ENCODE measurements at places on chromosomes 16 and 17.

- no peak for DNase-seq
These were observed 3.8 kb downstream of the PRR29 start for GRCh38 chr17:64001763-64002529.

DNA sequence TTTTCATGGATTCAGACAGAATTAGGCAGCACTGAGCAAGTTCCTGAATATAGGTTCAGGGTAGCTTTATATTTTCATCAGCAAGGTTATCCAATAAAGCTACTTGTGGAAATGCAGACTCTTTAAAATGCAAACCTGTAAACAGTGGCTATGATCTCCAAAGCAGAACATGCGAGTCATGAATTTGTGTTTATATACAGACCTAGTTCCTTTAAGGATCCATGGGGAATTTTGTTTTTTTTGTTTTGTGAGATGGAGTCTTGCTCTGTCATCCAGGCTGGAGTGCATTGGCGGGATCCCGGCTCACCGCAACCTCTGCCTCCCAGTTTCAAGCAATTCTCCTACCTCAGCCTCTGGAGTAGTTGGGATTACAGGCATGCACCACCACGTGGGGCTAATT lies 14.8 kb downstream of the CLEC16A start:
- DNase-seq: no peak

DNA sequence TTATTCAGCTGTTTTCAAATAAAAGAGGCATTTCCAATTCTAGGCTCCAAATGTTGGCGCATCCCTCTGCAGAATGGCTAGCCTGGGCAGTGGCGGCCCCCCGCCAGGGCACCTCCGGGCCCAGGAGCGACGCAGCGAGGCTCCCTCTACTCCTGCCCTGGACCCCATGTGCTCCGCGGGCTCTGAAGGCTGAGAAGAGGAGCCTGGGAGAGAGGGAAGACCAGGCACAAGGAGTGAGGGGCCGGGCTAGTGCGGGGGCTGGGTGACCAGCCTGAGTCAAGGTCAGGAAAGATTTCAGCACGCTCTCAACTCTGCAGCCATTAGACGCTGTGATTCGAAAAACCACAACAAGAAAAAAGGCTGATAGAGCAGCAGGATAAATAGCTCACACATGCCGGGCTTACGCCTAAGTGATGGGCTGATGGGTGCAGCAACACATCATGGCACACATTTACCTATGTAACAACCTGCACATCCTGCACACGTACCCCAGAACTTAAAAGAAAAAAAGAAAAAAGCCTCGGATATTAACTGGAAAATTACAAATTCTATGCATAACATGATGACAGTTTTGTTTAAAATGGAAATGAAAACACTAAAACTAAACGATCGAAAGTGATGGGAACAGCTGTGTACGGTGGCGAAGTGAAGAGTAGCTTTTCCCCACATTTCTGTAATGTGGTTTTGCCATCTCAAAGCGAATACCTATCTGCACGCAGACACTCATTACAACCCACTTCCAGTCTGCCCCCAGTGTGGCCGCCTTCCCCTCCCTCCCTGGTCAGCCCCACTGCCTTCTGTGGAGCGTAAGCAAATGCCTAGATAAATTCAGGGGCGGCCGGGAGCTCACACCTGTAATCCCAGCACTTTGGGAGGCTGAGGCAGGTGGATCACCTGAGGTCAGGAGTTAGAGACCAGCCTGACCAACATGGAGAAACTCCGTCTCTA lies 44.4 kb downstream of the MAP1LC3B start:
- DNase-seq: no peak

GRCh38 chr16:10817514-10817913 lies 1.1 kb downstream of the TVP23A start:
- no peak for DNase-seq

DNA sequence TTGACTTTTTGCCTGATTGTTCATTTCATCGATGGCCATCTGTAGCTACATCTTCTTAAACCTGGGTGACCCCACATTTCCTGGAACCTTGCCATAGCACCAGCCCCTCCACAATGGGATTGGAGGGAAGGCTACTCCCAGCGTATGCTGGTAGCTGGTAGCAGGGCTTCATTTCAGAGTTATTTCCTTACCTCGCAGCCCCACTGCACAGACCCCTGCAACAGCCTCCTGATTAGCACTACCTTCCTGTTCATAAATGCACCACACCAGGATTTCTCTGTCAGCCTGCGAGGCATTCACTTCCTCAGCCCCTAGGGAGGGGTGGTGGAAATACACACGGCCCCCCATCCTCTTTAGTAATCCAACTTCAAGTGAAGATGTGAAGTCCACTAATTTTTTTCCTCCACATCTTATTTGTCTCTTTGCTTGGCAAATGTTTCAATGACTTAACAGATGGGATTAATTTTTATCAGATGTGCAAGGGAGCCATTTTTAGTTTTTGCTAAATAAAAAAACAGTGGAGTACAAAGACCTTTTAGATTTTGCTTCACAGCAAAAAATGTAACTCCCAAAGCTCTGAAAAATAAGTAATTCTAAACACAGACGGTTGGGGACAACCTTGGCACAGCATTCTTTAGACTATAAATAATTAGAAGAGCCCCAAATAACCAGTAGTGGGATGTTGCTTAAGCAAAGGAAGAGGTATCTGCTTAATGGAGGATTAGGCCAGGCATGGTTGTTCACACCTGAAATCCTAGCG lies 76.6 kb downstream of the CLEC16A start:
- no peak for DNase-seq

GRCh38 chr17:11142231-11142630 lies 98.8 kb upstream of the SHISA6 start:
- DNase-seq: no peak

DNA sequence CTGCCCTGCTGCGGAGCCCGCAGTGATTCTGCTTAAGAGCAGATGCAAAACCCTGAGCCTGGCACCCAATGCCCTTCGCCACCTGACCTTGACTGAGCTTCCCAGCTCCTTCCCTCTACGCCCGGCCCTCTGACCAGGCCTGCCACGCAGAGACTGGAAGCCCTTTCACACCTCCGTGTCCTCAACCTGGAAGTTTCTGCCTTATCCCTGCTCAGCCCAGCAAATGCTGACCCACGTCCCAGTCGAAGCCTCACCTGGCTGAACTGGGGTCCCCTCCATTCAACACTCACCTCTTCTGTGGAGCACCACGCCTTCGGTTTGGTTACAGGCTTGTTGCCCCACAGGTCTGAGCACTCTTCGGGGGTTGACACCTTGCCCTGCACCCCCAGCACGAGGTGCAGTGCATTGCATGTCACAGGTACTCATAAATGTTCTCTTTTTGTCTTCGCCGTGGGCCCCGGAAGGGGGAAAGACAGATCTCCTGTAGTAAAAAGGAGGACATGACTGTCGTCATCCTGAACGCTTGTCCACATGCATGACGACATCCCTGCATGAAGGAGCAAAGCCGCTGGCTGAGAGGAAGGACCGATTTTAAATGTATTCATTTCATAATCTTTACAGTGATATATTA lies 153.6 kb upstream of the TNRC6C start:
- DNase-seq: no peak

GRCh38 chr16:85751698-85752501 lies 1.0 kb upstream of the C16orf74 start:
- DNase-seq: no peak

- DNase-seq: no peak
These were observed 7.9 kb upstream of the RNF222 start for GRCh38 chr17:8405499-8406016.

DNA sequence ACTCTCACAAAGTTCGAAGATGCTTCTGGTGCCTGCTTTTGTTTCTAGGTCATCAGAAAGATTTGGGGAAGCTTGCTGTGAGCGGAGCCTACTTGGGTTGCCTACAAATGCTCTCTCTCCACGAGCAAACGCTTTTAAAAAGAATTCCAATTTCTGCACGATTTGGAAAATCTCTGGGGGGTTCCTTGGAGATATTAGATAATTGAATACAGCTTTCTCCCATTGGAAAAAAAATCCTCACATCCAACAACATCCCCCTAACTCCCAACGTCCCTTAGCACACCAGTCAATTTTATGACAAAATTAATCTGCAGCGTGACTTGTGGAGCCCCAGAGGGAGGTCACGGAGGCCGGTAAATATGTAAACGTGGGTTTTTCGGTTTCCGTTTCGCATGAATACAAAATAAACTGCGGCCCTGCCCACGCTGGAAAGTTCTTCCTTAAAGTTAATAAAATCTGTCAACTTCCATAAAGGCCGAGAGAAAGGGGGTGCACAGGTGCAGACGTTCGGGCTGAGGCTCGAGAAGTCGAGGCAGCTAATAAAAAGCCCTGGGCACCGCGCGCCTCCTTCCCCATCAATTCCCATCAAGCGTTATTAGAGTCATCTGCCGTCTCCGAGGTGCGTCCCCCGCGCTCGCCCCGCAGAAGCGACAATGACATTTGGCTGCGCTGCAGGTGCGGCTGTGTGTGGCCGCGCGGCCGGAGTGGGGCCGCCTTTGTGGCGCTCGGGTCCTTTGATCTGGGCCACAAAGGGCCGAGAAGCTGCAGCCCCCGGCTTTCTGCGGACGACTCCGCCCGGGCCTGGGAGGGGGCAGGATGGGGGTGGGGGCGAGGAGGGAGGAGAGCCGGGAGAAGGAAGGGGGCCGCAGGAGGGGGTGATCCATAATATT lies 37.6 kb downstream of the SALL1 start:
- no peak for DNase-seq

DNA sequence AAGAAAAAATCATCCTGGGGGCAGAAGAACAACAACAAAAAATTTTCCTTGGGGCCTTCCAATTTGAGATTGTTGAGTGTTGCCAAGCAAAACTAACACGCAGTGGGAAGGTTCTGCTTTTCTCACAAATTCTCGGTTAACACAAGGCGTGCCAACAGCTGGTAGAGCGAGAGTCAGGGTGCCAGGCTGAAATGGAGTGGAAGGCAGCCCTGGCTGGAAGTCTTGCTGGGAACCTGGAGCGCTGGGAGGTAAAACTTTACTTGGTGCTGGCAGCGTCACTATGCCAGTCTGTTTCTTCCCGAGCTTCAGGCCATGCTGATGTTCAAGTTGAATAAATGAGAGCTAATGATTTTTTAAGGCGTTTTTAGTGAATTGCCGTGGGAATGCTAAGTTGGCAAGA lies 189.4 kb downstream of the WWOX start:
- DNase-seq: no peak

- no peak for DNase-seq
These were observed 18.4 kb downstream of the ADCY9 start for GRCh38 chr16:4097826-4098240.

DNA sequence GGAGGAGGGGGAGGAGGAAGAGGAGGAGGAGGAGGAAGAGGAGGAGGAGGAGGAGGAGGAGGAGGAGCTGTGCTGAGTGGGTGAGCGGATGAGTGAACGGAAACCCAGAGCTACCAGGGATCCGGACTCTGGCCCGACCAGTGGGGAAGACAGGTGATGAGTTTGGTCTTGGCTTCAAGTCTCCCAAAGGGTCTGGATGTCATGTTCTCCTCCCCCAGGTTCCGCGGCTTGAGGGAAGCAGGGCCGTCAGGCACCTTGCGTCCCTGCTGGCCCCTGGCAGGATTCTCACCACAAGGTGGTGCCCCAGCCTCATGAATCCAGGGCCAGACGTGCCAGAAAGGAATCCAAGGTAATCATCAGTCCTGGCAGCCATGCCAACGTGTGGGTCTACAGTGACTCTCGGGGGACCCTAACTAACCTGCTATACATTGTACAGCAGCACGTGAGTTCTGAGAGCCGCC lies 13.5 kb upstream of the ABAT start:
- DNase-seq: no peak

- no peak for DNase-seq
These were observed 11.0 kb downstream of the P3H4 start for GRCh38 chr17:41800601-41801373.

DNA sequence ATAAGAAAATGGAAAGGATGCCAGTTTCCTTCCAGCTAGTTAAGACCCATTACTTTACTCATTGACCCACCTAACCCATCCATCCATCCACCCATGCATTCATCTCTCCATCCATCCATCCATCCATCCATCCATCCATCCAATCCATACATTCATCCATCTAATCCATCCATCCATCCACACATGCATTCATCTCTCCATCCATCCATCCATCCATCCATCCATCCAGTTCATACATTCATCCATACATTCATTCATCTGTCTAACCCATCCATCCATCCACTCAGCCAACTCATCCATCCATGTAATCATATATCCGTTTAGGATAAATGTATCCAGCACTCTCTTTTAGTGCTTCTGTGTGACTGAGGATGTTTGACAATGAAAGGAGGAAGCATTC lies 178.8 kb upstream of the CACNG3 start:
- no peak for DNase-seq

- no peak for DNase-seq
These were observed 8.6 kb upstream of the ABCC3 start for GRCh38 chr17:50626037-50626574.

GRCh38 chr16:68503334-68503733 lies 35.8 kb upstream of the ZFP90 start:
- DNase-seq: no peak

DNA sequence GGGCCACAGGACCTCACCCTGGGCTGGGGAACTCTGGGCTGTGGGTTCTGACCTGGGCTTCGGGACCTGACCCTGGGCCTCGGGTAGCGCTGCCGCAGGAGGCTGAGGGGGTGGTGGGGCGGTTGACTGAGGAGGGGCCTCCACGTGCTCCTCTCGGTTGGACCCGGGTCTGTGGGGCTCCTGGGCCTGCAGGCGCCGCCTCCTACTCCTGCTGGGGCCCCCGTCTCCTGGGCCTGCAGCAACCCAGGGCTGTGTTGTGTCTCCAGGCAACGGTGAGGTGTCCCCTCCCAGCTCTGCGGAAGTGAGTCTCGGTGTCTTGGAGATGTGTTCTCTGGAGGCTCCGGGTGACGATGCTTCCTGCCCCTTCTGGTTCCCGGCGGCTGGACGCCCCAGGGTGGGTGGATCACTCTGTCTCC lies 41.5 kb upstream of the GNG13 start:
- no peak for DNase-seq
